Activated CD8-positive, alpha-beta T cell treated with anti-CD3 and anti-CD28 coated beads for 36 hours (primary cell): ENCODE measurements at places on chromosomes 3 and 15.

GRCh38 chr3:18077128-18077840 lies 334.9 kb upstream of the TBC1D5 start:
- no peak for DNase-seq

GRCh38 chr3:184388164-184388935 lies 8.5 kb downstream of the CHRD start:
- DNase-seq = no peak

- DNase-seq = no peak
Measured at GRCh38 chr3:171815973-171816595, 5.8 kb upstream of the PLD1 start.

GRCh38 chr15:76572983-76573314 lies 236.4 kb downstream of the ISL2 start:
- no peak for DNase-seq

DNA sequence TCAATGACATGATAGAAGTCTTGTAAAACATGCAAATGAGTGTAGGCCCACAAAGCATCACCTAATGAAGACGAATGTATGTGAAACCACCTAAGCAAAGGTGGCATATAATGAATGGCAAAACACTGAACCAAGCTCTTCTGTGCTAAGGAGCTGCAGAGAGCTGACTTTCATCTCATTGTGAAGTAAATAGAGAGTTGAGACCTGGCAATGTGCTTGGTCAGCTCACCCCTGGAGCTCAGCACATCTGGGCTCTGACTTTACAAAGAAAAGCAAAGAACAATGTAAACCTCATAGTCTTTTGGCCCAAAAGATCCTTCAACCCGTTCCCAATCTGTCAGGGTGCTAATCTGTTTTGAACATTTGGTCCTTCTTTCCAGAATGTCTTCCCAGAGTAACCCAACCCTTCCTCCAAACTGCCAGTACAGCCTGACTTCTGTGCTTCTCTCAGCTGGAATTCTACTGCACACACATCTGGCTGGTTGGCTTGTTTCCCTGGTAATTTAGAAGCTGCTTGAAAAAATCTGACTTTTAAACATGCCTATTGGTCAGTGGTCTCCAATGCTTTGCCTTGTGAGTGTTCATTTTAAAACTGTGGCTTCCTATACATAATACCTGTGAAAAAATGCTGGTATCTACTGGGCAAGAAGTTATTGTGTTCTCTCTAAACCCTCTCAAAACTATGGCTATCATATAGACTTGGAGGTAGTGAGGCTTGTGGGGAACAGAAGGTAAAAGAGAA lies 101.7 kb downstream of the CD200R1L start:
- DNase-seq = no peak

DNA sequence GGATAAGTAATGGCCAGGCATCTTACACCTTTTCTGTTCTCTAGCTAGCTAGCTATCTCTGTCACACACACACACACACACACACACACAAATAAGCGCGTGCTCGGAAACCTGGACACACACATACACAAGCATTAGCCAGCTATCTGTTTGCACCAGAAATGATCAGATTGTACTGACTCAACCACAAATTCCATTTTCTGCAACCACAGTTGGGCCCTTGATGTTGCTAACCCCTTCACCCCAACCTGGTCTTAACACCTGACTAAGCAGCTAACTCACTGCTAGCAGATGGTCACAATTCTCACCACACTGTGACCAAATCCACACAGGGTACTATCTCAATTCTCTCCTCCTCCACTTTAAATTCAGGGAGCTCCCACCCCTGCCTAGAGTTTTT lies 183.0 kb upstream of the THBS1 start:
- no peak for DNase-seq

DNA sequence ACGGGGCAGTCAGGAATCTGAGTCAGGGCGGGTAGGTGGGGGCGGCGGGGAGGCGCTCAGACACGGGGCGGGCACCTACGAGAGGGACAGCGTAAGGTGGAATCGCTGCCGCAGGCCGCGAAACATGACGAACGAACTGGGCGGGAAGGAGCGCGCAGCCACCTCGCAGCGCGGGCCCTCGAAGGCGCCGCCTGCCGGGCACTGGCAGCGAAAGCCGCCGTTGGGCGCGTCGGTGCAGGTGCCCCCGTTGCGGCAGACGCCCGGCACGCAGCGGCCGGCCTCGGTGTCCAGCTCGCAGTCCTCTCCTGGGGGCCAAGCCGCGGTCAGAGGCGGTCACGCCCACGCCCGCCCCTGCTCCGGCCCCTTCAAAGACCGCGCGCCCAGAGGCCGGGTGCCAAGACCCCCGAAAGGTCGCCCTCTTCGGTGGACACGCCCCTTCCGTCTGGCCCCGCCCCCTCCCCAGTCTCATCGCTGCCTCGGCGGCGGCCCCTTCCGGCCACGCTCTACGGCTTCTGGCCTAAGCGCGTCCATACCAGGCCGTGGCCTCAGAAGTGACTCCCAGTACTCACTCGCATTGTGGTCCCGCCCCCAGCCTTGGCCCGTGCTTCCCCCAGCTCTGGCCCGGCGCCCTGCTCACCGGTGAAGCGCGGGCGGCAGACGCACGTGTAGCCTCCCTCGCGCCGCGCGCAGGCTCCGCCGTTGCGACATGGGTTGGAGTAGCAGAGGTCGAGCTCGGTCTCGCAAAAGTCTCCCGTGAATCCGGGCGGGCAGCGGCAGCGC lies 6.4 kb downstream of the CELSR3 start:
- peak; percentile 93 for DNase-seq
